CD4-positive, alpha-beta T cell treated with Interferon alpha-2 for 1 hour (primary cell): ENCODE measurements at places on chromosomes 7 and 10.

DNA sequence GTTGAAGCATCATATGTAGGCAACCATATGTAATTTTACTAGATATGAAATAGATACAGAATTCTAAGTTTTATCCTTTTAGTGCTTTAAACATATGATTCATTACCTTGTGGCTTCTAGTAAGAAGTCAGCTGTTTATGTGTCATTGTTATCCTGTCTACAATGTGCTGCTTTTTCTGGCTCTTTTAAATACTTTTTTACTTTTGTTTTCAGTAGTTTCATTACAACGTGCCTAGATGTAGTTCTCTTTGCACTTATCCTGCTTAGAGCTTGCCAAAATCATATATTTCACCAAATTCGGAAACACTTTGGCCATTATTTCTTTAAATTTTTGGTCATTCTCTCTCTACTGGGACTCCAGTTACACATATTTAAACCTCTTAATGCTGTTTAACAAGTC, 26.4 kb downstream of the YAE1 start:
- DNase-seq, result no peak

- no peak for DNase-seq
Observed at GRCh38 chr7:141452911-141453310, 98.3 kb upstream of the AGK start.

DNA sequence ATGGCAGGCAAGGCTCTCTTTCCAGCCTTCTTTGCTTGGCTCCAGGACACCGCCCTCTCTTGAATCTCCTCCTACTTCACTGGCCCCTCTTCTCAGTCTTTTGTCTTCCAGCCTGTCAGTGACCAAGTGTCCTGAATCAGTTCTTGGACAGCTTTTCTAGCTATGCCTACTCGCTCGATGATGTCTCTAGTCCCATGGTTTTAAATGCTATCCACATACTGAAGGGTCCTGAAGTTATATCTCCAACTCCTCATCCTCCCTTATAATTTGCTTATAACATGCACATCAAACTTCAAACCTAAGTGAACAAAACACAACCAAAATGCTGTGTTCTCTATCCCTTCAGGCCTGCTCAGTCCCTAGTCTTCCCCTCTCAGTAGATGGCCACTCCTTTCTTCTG, 5.0 kb upstream of the GOLGA7B start:
- no peak for DNase-seq

- no peak for DNase-seq
Observed at GRCh38 chr10:72665925-72666324, 26.0 kb upstream of the MCU start.

GRCh38 chr10:131609176-131609575, 291.6 kb upstream of the PPP2R2D start:
- DNase-seq, result no peak

DNA sequence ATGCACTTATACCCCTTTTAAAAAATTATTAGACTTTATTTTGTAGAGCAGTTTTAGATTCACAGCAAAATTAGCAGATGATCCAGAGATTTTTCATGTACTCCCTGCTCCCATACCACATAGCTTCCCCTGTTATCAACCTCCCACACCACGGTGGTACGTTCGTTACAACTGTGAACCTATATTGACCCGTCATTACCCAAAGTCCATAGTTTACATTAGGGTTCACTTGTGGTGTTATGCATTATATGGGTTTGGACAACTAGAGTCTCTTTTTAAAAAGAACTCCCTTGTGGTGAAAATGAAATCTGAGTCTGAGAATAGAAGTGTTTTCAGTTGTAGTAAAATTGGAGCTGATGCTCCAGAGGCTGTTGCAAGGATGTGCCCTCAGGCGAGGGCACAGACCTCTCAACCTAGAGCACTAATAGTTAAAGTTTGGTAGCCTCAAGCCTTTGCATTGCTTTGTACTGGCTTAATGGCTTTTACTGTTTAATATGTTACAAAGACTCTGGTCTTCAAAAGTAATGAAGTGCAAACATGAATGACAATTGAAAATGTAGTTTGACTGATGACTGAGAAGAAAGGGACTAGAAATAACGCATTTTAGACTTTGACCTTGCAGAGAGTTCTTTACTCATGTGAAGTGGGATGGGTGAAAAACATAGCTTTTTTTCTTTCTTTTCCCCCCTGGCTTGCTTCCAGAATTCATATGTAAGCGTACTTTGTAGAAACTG, 30.6 kb upstream of the CSTF2T start:
- DNase-seq, result no peak

- DNase-seq, result no peak
Observed at GRCh38 chr10:129780198-129780597, 183.9 kb downstream of the EBF3 start.

GRCh38 chr7:106417273-106417902, 132.6 kb upstream of the NAMPT start:
- no peak for DNase-seq
